NCI-H69 (cell line): ENCODE measurements at places on chromosomes 1 and 21.
A peak's percentile ranks its signal among the peaks of the same experiment; 100 is the strongest.

GRCh38 chr1:16900751-16901150 lies 5.0 kb downstream of the RNU1-2 start:
- DNase-seq = peak; percentile 6

DNA sequence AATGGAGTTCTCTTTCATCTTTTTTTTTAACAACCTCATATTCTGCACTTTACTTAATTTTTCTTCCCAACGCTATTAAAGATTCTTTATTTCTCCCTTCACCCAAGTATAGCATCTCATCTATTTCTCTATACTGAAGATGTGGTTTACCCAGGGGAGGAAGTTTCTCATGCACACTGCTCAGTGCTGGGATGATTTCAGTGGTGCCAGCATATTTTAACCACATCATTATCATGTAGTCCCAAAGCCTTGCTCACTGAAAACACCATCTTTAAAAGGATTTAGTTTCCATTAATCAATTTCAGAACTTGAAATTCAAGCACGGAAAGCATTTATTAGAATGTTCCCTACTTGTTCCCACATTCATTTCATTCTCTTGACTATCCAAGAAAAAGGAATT lies 725.7 kb downstream of the USP25 start:
- DNase-seq = no peak

DNA sequence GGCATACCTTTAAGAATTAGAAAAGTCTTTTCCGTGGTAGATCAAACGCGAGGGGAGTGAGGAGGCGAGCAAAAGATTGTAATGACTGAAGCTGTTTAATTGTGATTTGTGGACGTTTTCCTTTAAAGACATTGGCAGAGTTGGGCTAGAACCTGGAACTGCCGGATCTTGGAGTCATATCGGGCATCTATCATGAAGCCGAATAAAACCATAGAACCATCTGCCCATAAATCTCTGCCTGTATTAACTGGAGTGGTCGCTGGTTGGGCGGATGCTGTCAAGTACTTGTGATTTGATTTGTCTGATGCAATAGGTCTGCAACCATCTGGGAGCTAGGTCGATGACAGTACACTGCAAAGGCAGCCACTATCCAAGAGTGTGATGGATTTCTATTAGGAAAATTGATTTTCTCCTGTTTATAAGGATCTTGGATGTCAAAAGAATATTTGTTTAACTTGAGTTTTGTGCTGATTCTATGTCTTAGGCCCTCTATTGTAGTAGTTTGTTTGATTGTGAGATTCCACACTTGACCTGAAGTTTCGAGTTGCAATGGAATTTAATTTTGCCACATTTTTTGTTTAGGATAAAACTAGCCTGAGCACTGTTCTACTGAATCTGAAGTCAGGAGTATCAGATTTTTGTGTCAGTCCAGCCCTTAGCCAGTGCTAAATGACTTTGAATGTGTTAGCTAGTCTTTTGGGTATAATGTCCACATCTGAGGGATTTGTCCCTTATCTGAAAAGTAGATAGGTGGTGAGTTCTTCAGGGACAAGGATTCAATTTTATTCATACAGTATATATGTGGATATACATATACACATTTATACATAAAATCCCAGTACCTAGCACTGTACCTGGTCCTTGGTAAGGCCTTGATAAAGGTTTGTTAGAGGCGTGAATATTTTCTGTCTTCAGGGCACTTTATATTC lies 1.2 kb downstream of the SARS1 start:
- DNase-seq = peak; percentile 76

GRCh38 chr1:36083635-36084496 lies at the start of gene TEKT2:
Gene TEKT2 (plus strand): TSS chr1:36084094. CDS start chr1:36084922, 828 bp downstream.
- peak; percentile 92 for DNase-seq

DNA sequence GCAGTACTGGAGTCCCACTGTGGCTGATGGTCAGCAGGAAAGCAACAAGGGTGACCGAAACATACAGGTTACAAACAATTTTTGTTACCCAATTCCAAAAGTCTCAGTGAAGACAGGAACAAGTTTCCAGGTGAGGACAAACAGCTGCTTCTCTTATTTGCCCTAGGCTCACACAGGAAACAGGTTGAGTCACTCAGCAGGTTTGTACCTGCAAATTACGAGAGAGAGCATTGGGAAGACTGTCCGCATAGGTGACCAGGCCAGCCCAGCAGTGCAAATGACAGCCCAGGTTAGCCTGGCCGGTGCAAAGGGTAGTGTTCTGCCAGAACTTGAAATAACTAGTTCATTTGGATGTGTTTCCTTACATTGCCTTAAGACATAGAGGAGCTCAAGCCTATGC lies 40.0 kb upstream of the DSCAM start:
- DNase-seq = peak; percentile 63

GRCh38 chr1:185338719-185339622 lies 21.9 kb upstream of the IVNS1ABP start:
- DNase-seq = no peak

- DNase-seq = no peak
These were observed 100.8 kb downstream of the PLPPR4 start for GRCh38 chr1:99365141-99365540.

DNA sequence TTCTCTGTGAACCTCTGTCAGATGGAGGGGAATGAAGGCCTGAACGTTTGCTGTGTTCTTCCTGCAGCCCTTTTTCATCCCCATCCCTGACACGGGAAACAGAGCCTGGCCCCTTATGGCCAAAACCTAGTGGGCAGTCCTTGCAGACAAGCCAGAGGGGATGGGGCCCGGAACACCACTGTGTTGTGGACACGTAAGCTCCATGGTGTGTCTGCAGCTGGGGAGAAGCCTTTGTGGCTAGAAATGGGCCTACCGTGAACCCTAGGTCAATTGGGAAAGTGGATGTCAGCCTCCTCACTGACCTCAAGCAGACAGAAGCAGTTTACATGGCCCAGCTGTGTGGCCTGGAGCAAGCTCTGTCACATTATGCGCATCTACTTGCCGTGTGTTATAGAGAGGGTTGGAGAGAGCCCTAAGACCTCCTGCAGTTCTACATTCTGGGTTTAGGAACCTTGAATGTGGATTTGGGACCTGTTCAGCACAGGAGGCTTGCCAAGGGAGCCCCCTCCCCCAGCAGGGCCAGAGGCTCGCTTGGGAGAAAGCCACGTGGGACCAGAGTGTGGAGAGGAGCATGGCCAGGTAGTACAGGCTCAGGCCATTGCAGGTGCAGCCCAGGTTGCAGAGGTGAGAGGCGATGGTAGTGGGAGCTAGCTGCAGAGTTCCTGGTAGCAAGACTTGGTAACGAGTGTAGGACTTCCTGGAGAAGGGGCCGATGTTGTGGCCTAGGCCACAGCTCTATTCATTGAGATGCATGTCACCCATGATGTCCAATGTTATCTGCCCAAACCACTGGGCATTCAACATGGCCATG lies 20.7 kb downstream of the PARS2 start:
- no peak for DNase-seq

DNA sequence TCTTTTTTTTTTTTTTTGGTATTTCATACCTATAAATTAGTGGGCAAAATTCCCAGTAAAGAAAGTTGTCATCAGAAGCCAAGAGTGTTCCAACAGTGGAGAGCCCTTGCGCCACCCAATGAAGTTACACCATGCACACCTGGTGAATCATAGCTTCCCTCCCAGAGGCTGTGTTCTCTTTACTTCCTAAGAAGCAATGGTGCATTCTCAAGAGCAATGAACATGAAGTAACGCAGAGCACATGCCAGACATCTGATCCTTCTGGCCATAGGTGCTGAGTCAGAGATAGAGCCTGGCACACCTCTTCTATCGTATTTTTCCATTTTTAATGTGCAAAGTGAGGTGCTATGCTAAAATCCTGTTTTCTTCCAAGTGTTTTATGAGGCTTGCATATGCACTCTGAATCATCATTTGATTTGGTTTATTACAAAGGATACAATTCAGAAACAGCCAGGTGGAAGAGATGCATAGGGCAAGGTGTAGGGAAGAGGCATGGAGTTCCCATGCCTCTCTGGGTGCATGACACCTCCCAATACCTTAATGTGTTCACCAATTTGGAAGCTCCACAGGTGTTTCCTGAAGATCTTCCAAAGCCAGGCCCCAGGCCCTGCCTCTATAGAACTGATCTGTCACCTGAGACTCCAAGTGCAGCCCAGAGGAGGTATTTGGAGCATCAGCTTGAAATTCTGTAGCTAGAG lies 408.0 kb downstream of the SIPA1L2 start:
- no peak for DNase-seq

DNA sequence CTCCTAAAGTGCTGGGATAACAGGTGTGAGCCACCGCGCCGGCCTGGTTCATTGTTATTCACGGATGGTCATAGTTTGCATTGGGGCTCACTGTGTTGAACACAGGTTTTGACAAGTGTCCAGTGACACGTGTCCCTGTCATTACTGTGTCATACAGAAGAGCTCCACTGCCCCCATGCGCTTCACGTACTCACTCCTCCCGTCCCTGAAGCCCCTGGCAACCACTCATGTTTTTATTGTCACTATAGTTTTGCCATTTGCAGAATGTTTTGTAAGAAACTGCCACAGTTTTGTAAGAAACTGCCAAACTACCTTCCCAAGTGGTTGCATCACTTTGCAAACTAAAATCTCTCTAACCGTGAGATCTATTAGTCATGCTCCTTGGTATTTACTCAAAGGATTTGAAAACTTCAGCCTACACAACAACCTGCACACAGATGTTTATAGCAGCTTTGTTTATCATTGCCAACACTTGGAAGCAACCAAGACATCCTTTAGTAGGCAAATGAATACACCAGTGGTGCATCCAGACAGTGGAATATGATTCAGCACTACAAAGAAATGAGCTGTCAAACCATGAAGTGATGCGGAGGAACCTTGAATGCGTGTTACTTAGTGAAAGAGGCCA lies 163.2 kb upstream of the COL6A1 start:
- DNase-seq = no peak

DNA sequence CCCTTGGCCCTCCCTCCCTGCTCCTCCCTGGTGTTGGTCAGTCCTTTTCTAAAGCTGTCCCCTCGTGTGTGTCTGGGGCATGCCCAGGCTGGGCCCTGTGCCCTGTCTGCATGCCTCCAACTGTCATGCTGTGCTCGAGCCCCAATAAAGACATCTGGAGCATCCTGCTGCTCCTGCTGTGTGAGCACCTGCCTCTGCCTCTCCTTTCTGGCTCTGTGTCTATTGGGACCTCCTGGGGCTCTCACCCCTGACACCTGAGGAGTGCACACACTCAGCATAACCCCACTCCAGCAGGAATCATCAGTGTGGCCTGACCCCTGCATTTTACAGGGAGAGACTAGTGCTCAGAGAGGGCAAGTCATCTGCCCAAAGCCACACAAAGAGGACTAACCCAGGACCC lies 23.7 kb downstream of the KCNC4 start:
- DNase-seq = peak; percentile 84
